T-helper 9 cell (primary cell): ENCODE measurements at places on chromosomes 1 and 21.

DNA sequence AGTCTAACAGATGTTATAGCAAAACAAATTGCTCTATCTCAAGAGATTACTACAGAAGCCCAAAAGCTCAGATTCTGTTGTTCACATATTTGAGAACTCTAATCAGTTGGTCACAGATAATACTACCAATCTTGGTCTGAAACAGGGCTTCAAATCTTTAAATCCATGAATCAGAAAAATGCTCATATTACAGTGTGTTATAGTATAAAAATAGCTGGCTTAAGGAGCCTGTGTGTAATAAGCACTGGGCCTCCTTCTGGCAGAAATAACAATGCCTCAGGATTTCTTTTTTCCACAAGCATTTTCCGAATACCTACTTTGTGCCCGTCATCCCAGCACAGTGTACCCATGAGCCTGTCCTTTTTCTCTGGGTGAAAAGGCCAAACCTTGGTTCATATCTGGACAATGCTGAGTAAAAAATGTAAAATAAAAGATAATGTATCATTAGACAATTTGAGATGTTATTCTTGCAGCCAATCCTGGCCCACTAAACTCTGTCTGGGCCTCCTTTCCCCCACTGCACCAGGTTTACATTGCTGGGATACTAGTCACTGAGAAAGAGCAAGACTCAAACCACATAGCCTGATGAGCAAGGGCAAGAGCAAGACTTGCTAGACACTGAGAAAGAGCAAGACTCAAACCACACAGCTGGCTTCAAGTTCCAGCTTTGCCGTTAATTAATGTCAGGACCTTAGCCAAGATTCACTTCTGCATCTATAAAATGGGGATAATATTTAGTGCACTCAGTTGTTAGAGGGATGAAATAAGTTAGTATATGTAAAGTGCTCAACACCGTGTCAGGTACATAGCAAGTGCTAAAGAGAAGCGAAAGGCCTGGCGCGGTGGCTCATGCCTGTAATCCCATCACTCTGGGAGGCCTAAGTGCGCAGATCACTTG, 17.0 kb upstream of the ADAR start:
- no peak for DNase-seq

GRCh38 chr1:8914466-8914865, 31.2 kb upstream of the CA6 start:
- no peak for DNase-seq

DNA sequence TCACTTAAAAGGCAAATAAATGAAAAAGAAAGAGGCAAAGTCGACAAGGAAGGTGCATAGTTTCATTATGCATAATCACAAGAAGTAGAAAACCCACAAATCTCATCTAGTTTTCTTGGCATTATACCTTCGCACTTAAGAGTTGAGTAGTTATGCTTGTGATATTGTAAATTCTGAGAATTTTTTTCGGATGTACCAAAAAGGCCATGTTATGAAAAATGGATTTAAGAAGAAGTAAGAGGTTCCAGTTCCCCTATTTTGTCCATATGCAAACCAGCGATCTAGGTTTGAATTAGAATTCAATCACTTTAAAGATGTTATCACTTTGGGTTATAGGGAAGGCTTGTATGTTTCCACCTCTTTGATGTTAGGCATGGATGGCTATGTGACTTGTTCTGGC, 7.9 kb upstream of the ERICH3 start:
- no peak for DNase-seq

DNA sequence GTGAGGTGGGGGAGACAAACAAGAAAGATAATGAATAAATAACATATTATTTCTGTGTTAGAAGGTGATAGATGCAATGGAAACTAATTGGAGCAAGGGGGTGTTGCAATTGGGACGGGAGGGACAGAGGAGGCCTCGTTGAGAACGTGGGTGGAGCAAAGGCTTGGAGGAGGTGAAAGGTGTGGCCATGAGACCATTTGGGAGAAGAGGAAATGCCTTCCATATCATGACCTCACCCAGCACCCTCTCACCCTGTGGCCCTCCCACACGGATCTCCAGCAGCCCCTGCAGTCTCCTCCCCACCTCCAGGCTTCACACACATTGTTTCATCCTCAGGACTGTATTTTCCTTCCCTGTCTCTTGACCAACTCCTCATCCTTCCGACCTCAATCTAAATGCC, 85.3 kb upstream of the ARHGAP29 start:
- DNase-seq = no peak

GRCh38 chr1:198919667-198920398, 281.0 kb downstream of the PTPRC start:
- no peak for DNase-seq

DNA sequence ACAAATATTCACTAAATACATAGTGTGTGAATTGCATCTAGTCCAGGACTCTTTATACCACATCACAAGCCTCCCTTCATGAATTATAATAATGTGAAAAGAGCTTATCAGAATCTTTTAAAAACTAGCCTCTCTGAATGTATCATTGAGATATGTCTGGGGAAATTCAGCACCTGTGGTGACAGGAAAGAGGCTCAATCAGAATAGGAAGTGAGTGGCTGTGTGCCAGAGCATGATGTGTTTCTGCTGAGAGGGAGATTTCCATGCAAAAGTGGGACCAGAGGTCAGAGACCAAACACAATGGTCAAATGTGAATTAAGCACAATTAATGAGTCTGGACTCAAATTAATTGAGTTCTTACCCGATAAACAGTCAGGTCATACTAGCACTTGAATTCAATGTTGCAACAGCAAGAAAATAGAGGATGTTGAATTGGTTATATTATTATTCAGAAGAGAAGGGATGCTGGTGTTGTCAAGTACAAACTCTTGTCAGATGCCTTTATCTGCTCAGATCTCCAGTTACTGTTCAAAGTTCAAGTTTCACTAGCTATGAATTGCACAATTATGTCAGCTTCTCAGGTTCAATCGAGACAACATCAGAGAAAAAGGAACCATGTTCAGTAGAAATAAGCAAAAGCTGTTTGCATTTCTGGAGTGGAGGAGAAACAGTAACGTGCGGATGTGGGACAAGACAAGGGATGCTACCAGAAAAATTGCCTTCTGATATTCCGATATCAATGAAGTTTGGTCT, 226.2 kb downstream of the ZNF326 start:
- no peak for DNase-seq

GRCh38 chr1:234756066-234756774, 146.2 kb upstream of the IRF2BP2 start:
- DNase-seq = no peak

GRCh38 chr1:230174471-230175162, 107.6 kb downstream of the GALNT2 start:
- no peak for DNase-seq

- peak; percentile 36 for DNase-seq
Observed at GRCh38 chr1:151326619-151327222, 495 bp downstream of the PI4KB start.

DNA sequence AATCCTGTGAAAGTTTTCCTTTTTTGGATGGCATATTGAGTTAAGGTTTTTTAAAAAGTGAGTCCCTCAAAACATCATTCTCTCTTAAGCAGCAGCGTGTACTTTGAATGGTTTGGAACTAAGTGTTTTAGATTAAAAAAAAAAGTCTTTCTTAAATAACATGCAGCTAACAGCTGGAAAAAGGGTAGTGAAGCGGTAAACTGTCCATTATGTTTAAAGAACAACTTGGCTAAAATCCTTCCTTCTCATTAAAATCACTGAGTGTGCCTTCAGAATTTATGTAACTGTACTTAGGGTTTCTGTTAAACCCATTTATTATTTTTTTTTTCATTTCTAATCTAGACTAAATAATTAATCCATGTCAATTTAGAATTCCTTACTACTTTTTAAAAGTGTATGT, 254.2 kb upstream of the ADAMTS5 start:
- DNase-seq = no peak

DNA sequence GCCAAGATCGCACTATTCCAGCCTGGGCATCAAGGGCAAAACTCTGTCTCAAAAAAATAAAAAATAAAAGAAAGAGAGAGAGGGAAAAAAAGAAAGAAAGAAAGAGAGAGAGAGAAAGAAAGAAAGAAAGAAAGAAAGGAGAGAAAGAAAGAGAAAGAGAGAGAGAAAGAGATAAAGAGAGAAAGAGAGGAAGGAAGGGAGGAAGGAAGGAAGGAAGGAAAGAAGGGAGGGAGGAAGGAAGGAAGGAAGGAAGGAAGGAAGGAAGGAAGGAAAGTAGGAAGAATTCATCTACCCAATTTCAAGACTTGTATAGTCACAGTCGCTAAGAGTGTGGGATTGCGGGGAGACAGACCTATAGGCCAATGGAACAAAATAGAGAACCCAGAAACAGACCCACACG, 290.6 kb downstream of the NPHP4 start:
- no peak for DNase-seq

DNA sequence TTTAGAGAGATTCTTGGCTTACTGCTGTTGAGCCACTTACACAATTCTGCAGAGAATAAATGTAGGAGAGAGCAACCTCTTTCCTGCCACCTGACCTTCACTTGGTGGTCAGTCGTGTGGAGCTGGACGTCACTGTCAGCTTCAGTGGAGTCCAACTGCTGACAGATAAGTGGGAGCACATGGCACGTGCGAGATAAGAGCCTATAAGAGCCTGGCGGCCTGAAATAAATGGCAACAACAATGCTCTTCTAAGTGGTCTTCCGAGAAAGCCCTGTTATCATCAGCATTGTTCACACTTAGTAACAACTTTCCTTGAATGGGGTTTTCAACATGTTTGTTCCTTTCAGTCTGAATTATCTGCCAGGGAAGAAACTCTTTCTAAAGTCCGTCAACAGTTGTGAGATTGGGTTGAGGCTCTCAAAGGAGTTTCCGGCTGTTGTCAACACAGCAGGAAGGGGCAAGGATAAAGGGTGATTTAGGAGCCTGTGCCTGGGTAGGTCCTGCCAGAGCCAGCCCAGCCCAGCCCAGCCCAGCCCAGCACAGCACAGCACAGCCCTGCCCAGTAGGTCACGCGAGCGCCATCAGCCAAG, 57.2 kb upstream of the RUNX1 start:
- no peak for DNase-seq

- no peak for DNase-seq
Observed at GRCh38 chr1:83818916-83819315, 180.0 kb downstream of the TTLL7 start.

DNA sequence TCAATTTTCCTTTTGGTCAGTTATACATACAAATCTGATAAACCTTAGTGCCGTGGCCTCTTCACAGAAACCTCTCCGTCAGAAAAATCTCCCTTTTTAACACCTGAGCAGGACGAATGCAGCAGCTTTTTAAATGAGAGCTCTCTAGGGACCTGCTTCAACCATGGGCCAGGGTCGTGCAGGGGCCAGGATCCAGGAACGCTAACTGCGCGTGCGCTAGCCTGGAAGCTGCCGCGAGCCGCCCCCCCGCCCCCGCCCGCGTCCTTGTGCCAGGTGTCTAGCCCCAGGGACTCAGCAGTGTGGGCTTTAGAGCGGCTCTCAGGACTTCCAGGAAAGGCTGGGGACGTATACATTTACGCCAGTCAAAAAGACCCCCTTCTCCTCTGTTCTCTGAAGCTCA, 136.8 kb upstream of the FMN2 start:
- DNase-seq = no peak

GRCh38 chr1:1089731-1090423, 15.8 kb upstream of the RNF223 start:
- DNase-seq = no peak

GRCh38 chr21:39867198-39867650, at the start of gene PCP4:
Gene PCP4 (plus strand): TSS chr21:39867438. CDS start chr21:39867502, 64 bp downstream.
- no peak for DNase-seq

DNA sequence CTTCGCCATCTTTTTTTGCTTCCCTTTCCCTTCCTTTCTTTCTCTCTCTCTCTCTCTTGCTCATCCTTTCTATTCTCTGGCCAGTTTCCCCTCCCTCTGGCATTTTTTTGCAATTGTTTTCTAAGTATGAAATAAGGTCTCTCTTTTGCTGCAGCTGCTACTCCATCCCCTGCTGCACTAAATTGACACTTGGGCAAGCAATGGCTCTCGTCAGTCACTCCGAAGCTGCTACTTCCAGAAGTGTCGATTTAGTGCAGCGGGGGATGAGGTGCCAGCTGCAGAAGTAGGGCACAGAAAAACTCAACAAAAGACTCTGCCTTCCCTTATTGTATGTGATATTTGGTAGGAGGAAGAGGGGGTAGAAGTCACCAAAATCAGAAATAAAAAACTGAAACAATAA, 642.3 kb downstream of the RWDD3 start:
- no peak for DNase-seq

GRCh38 chr21:45923146-45923545, 58.4 kb upstream of the COL6A1 start:
- DNase-seq = peak; percentile 58

DNA sequence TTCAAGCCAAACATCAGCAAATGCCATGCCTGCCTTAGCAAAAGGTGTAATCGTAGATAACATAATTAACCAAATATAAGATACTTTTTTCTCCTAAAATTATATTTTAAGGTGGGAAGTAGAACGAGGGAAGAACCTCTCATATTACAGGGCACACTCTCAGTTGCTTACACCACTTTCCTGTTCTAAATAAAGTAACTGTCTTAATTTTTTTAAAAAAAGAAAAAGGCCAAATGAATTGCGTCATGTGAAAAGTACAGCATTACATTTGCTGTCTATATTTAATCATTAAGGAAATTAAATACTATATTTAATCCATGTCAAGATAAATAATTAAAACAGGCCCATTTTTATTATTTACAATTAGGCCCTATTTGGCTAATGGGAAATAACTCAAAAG, 23.7 kb downstream of the JAK1 start:
- DNase-seq = no peak

- DNase-seq = no peak
Observed at GRCh38 chr1:33932871-33933270, 69.0 kb downstream of the HMGB4 start.

DNA sequence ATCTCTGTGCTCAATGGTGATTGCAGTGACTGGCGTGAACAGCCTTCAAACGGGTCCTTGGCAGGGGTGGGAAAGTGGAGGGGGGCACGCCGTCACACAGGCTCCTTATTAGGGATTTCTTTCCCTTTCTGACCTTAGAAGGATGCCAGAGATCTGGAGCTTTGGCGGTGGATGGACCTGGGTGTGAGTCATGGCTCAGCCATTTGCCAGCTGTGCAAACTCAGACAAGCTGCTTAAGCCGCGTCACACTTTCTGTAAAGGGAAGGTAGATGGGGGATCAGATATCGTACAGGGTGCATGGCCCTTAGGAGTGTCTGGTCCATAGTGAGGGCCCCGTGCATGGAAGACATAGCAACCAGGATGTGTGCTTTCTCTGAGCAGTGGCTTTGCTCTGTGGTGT, 48.3 kb upstream of the C1orf174 start:
- no peak for DNase-seq
